Testis (tissue), 5 donors: ENCODE measurements at places on chromosomes 1 and 21. TPM values are rescaled to one million over a fixed set of nuclear protein-coding genes. Genes with fewer than 3 reads are reported as not detected.

DNA sequence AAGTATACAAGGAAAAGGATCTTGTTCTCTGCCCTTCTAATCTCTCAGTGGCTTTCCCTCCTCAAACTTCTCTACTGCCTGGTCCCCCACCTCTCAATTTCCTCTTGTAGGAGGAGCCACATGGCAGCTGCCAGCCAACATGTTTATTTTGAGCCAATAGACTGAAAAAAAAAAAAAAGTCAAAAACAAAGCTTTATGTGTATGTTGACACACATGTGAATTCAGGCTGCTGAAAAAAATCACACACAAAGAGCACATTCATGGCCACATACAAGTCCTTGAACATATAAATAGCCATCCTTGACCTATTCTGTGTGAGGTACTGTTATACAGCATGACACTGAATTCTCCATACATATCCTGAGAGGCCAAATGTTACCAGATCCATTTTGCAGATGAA, 3.7 kb downstream of the PTPN14 start:
- DNase-seq, result no peak

DNA sequence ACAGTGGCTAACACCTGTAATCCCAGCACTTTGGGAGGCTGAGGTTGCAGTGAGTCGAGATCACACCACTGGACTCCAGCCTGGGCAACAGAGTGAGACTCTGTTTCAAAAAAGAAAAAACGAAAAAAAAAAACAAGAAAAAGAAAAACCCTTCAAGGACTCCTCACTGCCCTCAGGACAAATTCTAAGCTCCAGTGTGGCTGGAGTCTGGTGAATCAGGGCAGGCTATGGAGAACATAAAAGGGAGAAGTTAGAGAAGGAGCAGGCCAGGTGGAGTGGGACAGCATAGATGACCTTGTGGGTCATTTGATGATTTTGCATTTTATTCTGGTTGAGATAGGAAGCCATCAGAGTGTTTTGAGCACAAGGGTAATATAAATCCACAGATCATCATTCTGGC, 12.5 kb upstream of the UAP1 start:
- DNase-seq, result no peak

GRCh38 chr1:151616505-151616849, 4.6 kb downstream of the SNX27 start:
- DNase-seq, result no peak

GRCh38 chr1:7541629-7542028, 229.5 kb upstream of the VAMP3 start:
- DNase-seq, result peak; percentile 69

GRCh38 chr1:2386636-2387611, 4.4 kb downstream of the MORN1 start:
- no peak for DNase-seq

- DNase-seq, result no peak
These were observed 125.7 kb downstream of the FMN2 start for GRCh38 chr1:240217403-240217802.

GRCh38 chr1:4650481-4650880, 3.9 kb upstream of the AJAP1 start:
- no peak for DNase-seq

Gene FCRL4
- 0.12 TPM for total RNA-seq

Gene TSPAN1
- total RNA-seq, result 34.7 TPM
